ENCODE measurements at places on chromosomes 6 and 20.

- DNase-seq: peak; percentile 56
These were observed 17.3 kb downstream of the PLN start for GRCh38 chr6:118565311-118565960.

DNA sequence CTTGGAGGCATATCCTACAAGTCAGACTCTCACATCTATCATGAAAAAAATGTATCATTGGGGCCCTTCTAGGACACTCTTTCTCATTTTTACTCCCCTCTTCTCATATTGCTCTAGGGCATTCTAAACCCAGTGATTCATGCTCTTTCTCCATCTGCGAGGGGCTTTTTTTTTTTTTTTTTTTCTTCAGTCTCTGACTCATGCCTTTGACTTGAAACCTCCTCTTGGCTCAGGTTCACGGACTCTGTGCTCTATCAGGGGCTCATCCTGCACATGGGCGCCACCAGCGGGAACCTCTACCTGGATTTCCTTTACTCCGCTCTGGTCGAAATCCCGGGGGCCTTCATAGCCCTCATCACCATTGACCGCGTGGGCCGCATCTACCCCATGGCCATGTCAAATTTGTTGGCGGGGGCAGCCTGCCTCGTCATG lies 17.8 kb downstream of the SLC22A1 start:
- DNase-seq: peak; percentile 67

DNA sequence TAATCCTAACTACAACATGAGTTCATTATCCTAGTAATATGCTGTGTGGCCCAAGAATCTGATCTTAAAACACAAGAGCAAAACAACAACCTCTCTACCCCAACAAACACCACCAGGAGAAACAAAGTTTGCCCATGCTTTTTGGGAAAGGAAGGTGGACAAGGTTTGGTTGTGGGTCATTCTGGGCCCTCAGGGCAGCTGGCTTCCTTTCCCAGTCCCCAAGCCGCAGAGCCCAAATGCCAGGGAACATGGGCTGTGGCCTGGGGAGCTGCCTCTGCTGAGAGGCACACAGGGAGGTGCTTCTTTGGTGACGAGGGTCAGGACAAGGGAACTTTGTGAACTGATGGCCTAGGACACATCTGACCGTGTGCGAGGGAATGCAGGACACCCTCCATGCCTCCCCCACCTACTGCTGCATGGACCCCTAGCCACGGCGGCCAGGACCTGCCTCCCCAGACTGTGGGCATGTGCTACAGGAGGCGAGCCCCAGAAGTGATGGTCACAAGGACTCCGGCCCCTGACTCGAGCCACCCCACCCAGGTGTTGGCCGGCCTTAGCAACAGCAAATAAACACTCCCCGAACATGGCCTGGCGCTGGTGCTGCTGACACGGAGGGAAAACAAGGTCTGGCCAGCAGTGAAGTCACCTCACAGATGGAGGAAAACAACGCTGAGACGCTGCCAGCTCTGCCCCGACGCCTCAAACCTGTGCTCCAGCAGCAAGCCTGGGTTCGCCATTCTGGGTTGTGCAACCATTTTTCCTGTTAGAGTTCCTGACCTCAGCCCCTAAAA lies 55.6 kb downstream of the RRBP1 start:
- no peak for DNase-seq

DNA sequence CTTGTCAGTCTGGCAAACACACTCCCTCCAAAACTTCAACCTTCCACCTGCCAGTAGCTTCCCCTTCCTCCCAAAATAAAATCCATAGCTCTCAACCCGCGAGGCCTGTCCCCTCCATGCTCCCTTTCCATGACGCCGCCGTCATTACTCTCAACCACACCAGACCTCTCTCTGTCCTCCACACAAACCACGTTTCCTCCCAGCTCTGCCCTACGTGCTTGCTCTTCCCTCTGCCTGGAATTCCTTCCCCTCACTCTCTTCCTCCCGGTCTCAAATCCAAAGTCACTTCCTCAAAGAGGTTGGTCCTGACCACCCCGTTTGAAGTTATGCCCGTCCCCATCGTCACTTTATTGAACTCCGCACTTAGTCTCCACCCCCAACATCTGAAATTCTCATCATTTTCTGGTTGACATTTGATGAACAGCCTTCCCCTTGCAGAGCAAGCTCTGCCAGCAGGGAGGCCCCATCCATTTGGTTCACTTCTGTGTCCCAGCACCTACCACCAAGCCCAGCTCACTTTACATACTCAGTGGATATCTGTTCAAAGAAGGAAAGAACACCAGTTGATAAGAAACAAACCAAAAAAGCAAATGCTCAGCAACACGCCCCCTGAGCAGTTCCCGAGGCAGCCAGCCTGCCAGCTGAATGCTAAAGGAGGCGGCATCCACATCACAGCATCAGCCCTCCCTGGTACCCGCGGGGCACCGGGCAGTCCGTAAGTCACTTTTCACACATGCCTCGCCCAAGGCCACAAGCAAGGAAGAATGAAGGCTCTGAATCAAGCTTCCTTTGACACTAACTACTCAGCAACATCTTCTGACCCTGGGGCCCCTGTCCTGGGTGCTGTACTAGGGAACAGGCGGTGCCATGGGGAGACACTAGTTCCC lies 125.0 kb downstream of the NFATC2 start:
- no peak for DNase-seq

DNA sequence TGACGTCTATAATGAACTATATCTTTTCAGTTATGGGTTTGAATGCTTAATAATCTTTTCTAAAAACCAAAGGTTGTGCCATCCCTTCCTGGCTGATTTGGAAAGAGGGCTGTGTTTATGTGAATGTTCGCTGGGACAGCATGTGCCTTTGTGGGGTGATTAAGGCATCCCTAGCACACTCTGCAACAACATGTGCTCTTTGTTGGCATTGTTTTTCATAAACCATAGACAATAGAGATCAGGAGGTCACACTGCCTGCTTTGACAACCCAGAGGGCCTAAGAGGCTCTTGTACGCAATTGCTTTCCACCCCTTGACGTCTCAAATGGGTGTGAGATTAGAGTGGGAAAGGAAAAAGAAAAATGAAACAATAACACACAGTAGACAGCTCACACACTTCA lies 116.0 kb downstream of the LRRC1 start:
- DNase-seq: no peak

DNA sequence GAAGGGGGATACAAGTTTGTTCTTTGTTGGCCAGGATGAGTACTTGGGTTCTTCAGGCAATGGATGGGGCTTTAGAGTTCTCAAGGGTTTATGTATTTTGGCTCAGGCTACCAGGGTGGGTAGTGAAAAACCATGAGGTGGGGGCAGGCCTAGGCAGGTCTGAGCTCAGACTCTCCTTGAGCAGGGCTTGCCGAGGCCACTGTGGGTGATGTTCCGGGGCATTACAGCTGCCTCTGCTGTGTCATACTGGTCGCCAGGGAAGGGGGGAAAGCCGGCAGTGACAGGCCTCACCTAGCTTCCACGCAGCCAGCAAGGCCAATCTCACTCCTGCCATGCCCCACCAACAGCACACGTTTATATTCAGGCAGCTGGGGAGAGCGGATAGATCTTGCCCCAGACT lies 79.6 kb downstream of the BCKDHB start:
- no peak for DNase-seq

GRCh38 chr6:2807342-2808090 lies 34.1 kb downstream of the SERPINB1 start:
- DNase-seq: no peak

DNA sequence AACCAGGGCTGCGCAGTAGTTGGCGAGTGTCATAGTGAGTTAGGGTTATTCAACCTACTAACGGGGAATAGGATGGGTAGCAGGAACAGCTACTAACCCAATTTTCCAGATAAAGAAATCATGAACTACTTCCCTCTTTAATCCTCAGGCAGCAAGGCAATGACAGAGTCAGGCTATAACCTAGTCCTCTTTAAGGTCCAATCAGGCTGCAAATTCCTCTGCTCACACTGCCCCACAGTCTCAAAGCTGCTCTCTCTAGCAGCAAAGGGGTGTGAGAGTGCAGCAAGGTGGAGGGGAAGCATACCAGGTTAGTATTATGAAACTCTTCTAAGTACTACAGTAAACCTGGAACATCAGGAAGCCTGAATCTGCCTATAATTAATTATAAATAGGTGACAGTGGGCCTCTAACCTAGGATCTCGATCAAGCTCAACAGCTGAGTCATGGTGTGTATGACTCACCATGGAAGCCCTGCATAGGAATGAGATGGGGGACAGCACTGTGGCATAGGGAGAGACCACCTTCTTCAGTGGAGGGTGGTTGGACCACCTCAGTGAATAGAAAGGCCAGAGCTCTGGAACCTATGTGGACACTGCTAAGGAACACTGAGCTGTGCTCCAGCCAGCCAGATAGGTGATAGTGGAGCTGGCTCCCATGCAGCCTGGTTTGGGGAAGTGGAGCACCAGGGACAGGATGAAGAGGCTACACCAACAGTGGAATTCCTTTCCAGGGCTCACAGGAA lies 7.9 kb downstream of the PEX6 start:
- peak; percentile 30 for DNase-seq

DNA sequence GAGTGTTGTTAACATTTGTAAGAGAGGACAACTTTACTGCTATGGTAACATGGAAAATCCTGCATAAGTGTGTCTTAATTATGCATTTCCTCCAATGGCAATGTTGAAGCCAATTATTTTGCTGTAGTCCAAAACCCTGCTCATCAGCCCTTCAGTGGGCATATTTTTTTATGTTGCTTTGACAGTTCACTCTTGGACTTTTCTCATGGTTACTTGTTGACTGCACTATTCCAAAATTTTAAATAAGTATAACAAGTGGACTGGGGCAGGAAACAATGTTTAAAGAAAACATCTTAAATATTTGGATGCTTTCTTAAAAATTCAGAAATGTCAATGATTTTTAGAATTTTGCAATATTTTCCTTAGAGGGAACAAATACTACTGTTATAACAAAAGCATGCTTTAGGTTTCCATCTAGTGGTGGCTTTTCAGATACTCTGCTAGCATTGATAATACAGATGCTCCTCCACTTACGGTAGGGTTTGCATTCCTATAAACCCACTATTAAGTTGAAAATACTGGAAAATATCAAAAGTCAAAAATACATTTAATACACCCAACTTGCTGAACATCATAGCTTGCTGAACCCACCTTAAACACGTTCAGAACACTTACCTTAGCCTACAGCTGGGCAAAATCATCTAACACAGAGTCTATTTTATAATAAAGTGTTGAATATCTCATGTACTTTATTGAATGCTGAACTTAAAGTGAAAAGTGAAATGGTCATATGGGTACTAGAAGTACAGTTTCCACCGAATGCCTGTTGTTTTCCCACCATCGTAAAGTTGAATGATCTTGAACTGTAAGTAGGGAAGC lies 86.4 kb downstream of the ADGRG6 start:
- DNase-seq: peak; percentile 66

GRCh38 chr6:37867756-37868446 lies 48.4 kb downstream of the ZFAND3 start:
- DNase-seq: no peak

DNA sequence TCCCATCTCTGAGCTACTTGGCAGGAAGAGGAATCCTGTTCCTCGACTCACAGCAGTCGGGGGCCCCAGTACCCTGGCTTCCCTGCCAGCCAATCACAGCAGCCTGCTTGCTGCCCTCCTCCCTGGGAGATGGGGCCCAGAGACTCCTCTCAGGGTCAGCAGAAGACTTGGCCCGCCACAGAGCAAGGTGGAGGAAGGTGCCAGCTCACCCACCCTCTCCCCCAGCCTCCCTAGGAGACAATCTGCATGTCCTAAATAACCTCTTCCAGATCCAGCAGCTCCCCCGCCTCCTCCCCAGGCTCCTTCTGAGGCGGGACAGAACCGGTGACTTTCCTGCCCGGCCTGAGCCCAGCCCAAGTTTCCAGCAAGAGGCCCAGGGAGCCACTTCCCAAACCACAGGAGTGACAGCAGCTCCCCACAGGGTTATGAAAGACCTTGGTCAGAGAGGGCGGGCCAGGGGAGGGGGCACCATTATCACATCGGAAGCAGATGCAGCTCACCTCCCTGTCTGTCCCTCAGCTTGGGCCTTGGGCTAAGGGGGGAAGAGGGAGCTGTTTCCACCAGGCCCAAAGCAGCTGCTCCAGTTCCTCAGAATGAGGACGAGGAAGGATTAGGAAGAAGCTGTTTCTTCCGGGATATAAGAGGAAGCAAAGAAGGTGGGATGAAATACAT lies 2.3 kb downstream of the CCND3 start:
- DNase-seq: no peak

DNA sequence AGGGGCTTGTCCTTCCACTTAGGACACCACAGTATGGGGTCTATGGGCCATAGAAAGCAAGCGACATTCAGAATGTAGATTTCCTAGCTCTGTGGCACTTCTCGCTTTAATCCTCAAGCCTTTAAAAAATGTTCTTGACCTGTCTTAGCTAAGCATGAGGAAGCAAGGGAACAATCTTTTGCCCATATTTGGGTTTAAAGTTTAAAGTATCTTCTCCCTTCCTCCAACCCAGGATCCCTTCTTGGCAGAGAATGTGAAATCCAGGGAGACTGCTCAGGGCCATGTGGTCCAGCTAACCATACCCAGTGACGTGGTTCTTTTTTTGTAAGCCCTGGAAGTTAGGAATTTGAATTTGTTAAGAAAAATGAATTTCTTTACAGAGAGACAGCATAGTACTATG lies 289.9 kb downstream of the BTBD9 start:
- DNase-seq: no peak

DNA sequence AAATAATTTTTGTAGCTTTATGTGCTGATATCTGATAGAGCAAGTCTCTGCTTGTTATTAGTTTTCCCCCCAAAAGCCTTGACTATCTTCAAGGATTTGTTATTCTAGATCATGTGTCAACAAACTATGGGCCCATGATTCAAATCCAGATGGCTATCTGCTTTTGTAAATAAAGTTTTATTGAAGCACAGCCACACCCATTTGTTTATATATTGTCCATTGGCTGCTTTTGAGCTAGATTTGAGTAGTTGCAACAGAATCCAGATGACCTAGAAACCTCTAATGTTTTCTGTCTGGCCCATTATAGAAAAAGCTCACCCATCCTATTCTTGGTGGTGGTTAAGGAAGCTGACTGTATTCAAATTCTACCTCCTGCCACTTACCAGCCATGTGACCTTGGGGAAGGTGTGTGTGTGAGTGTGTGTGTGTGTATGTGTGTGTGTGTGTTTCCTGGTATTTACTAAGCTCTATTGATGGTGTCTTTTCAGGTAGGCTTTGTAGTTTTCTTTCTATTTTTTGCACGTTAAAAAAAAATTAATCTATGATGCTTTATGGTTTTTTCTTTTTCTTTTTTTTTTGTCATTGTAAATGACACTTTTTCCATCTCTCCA lies 1.3 kb upstream of the GTSF1L start:
- DNase-seq: no peak

GRCh38 chr6:30725713-30726505 lies 5.8 kb downstream of the TUBB start:
- DNase-seq: peak; percentile 40

GRCh38 chr20:49351775-49352174 lies 73.9 kb upstream of the ZNFX1 start:
- no peak for DNase-seq
